ENCODE measurements at places on chromosomes 4 and X.
A peak's percentile ranks its signal among the peaks of the same experiment; 100 is the strongest.

DNA sequence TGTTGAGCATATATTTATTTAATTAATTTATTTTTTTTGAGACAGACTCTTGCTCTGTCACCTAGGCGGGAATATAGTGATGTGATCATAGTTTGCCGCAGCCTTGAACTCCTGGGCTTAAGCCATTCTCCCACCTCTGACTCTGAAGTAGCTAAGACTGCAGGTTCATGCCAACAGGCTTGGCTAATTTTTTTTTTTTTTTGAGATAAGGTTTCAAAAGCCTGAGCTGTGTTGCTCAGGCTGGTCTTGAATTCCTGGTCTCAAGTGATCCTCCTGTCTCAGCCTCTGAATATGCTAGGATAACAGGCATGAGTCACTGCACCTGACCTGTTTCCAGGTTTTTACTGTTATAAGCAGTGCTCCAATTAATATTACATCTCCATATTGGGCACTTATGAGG, 4.8 kb downstream of the ADD1 start:
- DNase-seq, result no peak

DNA sequence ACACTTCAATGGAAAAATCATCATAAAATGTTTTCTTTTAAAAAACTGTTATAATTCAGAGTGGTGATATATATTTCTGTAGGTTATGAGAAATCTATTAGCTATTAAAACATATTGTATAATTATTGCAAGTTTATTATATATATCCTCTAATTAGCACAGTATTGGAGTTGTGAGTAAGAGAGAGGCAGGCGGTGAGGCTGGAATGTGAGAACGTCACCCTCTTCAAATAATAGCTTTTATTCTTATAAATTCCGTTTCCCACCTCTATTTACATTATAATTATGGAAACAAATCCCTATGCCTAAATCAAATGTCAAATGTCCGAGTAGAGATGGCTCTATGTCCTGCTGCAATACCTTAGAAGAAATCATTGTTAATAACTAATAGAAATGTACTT, 292.9 kb downstream of the ADGRL3 start:
- no peak for DNase-seq

- DNase-seq, result peak; percentile 69
Observed at GRCh38 chr4:118953276-118953675, 64.6 kb downstream of the SYNPO2 start.

DNA sequence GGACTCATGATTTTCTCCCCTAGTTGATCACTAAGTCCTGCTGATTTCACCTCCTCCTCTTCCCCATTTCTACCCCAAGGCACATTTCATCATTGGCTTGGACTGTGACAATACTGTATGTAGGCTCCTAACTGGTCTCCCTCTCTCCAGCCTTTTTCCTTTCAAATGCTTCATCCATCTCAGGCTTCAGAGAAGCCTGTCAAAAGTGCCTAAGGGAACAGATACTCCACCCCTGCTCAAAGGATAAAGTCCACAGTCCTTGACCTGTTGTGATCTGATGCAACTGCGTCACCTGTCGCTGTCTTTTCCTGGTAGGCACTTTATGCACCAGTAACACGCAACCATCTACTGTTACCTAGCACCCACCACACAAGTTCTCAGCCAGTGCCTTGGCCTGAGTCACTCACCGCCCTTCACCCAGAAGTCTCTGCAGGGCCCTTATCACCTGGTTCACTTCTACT, 12.8 kb downstream of the SCARB2 start:
- DNase-seq, result no peak

DNA sequence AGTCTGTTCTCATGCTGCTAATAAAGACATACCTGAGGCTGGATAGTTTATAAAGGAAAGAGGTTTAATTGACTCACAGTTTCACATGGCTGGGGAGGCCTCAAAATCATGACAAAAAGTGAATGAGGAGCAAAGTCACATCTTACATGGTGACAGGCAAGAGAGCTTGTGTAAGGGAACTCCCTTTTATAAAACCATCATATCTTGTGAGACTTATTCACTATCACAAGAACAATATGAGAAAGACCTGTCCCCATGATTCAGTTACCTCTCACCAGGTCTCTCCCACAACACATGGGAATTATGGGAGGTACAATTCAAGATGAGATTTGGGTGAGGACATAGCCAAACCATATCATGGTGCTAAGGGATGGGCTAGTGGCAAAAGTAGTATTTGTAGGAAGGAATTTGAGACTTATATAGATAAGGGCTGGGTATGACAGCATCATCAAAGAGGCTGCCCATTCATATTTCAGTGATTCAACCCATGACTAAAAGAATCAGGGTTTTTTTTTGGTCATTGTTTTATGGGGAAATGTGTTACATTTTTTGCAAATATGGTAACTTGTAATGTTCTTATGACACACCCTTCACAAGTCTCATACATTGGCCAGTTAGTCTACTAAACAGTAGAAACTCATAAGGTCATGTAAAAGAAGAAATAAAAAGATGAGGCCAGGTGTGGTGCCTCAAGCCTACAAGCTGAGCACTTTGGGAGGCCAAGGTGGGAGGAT, 34.7 kb downstream of the NUP62CL start:
- no peak for DNase-seq

GRCh38 chrX:29487714-29488113, 727.6 kb upstream of the MAGEB2 start:
- DNase-seq, result no peak

DNA sequence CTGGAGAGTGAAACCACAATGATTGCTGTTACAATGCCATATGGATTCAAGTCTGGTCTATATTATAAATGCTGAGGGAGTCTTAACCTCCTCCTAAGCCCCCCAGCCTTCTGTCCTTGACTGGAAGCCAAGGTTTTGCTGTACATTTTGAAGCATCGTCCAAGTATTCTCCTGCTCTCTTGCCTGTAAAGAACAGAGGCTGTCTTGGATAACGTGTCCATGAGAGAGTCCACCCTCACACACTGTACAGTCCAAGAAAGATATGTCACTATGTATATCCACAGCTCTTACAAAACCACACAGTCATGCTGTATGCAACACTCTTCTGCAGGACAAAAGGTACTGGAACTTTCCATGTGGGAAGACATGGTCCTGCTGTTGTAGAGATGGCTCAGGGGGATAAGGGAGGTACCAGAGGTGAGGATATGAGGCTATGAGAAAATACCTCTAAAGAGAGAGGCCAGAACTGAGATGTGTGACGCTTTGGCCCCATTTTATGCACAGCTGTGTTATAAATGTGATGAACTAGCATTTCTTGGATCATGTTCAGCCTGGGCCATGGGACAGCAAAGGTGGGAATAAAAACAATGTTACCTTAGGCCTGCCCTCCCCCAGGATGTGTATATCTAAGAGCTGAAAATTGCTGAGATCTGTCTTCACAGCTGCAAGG, 678.6 kb downstream of the IQCM start:
- DNase-seq, result peak; percentile 82

DNA sequence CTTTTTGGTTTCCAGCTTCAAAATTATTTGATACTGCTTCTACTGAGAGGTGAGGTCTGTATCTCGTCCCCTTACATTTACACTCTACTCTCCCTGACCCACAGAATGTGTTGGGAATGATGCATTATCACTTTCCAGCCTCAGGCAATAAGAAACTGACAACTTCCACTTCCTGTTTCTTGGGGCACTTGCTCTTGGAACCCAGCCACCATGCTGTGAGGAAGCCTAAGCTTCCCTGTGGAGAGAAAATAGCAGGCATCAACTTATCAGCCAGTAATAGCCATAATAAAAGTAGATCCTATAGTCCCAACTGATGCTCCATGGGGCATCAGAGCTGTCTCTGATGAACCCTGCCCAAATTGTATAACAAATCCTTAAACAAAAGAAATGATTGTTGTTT, 32.6 kb downstream of the RELL1 start:
- no peak for DNase-seq
